ENCODE measurements at places on chromosomes 13 and 19.

- DNase-seq: no peak
Observed at GRCh38 chr19:7182489-7182888, 111.7 kb downstream of the INSR start.

DNA sequence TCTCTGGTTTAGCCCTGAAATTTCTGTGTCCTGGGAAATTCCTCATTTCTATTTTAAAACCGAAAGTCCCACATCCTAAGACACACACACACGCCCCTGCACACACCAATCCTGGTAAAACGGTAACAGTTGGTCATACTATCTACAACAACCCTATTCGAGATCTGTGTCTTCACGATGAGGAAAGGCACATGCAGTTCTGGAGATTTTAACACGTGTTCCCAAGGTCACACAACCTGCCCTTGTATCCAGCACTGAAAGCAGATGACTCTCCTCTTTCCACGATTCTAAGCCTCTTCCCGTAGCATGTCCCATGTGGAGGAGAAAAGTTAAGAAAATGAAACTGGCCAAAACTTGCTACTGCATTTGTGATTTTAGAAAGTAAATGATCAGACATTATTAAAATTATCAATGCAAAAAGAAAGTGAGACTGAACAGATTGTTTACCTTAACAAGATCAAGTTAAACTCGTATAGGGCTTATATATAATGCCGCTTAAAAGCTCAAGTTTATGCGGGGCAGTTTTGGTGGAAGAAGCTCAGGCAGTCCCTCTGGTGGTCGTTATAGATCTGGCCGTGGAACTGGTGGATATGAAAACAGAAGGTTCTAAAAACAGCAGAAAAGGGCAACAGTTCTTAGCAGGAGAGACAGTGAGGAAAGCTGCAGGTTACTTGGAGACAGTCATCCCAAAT, 32.7 kb downstream of the VSTM1 start:
- DNase-seq: no peak

- DNase-seq: no peak
Observed at GRCh38 chr13:76148374-76148773, 512.2 kb downstream of the LMO7 start.

GRCh38 chr13:40148101-40148500, 492.6 kb downstream of the COG6 start:
- no peak for DNase-seq

DNA sequence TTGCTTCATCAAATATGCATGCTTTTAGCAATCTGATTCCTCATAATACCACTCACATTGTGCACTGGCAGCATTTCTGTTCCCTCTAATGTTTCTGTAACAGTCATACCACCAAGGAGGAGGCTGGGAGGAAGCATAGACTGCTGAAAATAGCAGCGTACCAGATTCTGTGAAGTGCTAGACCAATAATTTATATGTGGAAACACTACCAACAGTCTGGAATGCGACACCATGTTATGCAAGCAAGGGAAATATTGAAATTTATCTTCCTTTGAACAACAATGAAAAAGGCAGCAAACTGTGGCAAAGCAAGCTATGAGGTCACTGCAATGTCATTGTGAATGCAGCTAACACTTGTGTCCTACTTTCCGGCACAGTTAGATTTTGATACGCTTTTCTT, 1388.0 kb downstream of the EFNB2 start:
- no peak for DNase-seq

GRCh38 chr13:95233026-95233635, 68.1 kb downstream of the ABCC4 start:
- no peak for DNase-seq

- DNase-seq: no peak
Observed at GRCh38 chr13:21971662-21972621, 301.1 kb downstream of the FGF9 start.

GRCh38 chr13:50485979-50486935, 357.2 kb downstream of the DLEU7 start:
- no peak for DNase-seq

- DNase-seq: no peak
Observed at GRCh38 chr13:71619096-71619495, 247.9 kb downstream of the DACH1 start.

- DNase-seq: no peak
Observed at GRCh38 chr19:51779181-51779580, 15.8 kb upstream of the FPR3 start.

GRCh38 chr13:67069117-67069767, 160.9 kb downstream of the PCDH9 start:
- DNase-seq: no peak

DNA sequence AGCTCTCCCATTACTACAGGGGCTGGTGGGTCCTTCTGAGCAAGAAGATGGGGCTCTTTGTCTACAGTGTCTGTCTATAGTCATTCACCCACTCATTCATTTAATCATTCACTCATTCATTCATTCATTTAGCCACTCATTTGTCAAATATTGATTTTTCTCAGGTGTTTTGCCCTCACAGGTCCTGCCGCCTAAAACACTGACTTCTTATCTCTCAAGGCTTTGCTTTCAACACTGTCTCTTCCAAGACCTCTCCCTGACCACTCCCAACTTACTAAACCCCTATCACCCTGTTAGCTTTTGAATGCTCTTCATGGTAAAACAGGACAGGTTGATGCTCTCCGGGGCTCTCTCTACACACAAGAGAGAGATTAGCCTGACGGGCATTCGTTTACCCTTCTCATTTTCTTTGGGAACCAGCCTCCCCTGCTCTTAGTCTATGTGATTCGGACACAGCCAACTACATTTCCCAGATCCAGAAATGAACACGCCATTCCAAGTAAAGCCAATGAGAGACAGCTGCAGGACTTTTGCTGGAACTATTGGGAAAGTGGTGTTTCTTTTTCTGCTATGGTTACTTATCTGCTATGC, 22.7 kb downstream of the FAM187B start:
- DNase-seq: no peak

DNA sequence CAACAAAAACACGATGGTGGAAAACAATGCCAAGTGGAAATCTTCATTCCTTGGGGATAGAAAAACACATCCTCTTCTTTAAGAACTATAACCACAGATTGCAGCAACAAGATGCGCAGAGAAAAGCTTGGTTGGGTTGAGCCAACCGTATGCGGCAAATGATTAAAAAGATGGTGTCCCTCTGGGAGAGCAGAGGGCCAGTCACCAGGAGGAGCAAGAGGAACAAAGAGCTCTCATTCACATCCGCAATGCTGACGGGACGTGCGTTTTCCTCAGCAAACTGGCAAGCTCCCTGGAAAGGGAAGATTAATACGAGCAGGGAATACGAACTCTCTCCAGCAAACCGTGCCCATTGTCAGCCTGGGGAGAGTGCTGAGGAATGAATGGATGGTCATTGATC, 141.6 kb downstream of the KATNAL1 start:
- no peak for DNase-seq

- no peak for DNase-seq
Observed at GRCh38 chr19:48540110-48540509, 11.9 kb upstream of the SULT2B1 start.

GRCh38 chr19:35038623-35039512, 2.7 kb upstream of the HPN start:
- no peak for DNase-seq

DNA sequence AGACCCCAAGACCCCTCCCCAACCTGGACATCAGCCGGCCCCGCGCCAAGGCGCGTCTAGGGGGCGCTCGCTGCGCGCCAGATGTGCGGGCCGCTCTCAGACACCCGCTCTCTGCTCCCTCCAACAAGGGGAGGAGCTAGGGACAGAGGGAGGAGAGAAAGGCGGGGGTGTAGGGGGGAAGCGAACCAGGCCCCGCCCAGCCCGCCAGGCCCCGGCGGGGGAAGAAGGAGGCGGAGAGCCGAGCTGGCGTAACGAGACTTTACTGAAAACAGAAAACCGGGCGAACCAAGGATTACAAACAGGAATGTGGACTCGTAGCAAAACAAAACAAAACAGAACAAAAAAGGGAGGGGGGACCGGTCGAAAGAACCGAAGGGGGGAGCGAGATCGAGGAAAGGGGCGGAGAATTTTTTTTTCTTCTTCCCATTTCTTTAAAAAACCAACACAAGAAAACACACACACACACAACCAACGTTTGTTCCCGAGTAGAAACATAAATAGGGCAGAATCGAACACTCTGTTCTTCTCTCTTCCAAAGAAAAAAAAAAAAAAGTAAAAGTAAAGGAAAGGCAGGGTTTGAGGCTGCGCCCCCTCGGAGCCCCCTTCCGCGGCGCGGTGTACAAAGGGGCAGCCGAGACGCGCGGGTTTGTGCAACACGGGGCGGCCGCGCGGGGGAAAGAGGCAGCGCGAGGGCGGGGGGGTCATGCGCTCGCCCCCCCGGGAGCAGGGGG, 1.7 kb downstream of the JUND start:
- peak; percentile 96 for DNase-seq

GRCh38 chr19:6740589-6741343, 1.3 kb downstream of the TRIP10 start:
- peak; percentile 79 for DNase-seq

GRCh38 chr13:84430015-84430414, 547.7 kb upstream of the SLITRK1 start:
- DNase-seq: no peak

GRCh38 chr19:53945441-53945840, 17.3 kb upstream of the CACNG8 start:
- DNase-seq: no peak

DNA sequence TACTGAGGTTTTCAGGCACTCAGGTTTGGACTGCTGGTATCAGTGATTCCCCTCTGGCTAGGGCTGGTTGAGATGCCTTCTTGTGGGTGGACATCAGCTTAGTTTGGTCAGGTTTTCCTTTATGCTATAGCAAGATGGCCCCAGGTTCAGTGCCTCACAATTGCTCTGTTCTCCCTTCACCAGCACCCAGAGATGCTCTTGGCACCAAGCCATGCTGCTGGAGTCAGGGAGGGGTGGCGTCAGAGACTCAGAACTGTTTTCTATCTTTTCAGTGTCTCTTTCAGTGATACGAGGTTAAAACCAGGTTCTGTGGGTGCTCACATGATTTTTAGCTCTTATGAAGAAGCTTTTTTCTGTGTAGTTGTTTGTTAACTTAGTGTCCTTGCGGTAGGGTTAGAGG, 96.9 kb downstream of the NBEA start:
- DNase-seq: no peak

DNA sequence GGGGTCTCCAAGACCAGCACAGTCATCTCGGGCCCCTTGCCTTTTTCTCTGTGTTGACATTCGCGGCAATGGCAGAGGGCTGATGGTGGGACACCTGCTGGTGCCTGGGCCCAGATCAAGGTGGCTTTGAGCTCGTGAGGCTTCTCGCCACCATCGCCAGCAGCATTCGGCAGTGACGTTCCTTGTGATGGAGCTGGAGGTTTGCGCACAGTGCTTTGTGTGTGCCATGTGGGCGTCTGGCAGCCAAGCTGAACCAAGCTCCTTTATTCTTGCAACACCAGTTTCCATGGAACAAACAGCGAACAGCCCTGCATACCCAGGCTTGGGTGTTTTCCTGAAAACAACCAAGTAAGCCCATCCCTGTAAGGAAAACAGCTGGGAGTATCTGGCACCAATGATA, 9.1 kb upstream of the TMEM255B start:
- no peak for DNase-seq
